Endodermal cell (in vitro differentiated cells): ENCODE measurements at places on chromosomes 3 and 15.
A peak's percentile ranks its signal among the peaks of the same experiment; 100 is the strongest.

DNA sequence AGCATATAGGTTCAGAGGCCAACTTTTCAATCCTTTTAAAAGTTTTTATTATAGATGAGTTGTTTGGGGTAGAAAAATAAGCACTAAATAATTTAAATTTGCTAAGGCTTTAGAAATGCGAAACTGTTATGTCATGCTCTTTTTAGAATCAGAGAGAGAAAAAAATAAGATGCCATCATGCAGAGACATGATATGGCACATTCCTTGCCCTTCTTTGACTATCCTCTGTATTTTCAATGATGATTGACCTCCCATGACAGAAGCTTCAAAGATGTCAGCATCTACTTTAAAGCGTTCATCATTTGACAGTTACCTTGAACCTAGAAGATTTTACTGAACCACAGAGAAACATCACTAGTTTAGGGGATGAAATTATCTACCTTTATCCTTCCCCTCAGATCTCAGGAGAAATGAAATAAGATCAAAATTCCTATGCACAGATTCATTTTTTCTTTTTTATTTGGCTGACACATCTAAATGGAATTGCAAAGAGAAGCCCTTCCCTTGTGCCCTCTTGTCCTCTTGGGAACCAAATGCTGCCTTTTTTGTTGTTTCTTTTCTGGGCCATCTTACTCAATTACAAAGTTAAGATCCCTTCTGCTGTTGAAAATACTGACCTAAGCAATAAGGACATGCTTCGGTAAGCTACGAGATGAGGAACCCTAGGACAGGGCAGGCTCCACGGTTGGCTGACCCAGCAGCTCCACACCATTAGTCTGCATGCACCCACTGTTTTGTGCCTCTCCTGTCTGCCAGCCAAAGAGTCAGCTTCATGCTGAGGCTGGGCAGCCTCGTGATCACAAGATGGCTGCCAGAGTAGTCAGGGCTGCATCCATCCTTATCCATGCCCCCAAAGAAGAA lies 289.7 kb upstream of the TPM1 start:
- DNase-seq: no peak

DNA sequence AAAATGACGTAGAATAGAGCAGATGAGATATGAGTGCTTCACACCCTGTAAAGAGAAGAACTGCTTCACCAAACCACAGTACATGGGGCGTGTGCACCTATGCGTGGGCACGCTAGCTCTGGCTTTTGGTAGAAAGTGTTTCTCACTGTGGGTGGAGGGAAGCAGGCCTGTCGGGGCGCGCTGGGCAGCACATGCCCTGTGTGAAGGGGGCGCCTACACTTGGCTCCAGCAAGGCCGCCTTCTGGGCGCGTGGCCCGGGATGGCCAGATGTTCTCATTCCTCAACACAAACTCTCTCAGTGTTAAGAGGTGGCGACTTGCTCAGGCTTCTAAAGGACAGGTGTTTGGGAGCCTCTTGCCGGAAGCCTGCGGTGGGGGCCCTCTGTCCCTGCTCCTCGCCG lies 90.0 kb downstream of the FBLN2 start:
- no peak for DNase-seq

DNA sequence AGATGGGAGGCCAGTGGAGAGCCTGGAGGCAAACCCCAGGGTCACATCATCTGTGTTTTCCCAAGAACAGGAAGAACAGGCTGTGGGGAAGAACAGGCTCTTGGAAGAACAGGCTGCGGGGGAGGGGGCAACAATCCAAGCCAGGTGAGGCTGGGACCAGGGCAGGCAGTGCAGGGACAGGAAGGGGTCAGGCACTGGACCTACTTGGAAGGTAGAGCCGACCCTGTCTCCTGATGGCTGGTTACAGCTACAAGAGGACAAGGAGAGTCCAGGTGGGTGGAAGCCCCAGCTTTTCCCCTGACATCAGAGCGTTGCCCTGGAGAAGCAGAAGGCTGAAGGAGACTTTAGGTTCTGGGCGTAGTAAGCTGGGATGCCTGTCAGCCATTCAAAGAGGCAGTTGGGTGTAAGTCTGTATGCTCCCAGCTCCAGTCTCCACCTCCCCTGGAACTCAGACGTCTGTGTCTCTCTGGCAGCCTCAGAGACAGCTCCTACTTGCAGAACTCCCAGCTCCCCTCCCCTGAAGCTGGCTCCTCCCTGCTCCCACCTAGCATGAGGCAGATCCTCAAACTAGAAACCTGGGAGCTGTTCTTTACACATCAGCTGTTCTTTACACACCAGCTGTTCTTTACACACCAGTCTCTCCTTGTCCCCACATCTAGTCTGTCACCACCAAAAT lies 130.9 kb downstream of the DNAJB8 start:
- peak; percentile 49 for DNase-seq

GRCh38 chr15:80275961-80276360 lies 23.9 kb upstream of the CTXND1 start:
- DNase-seq: no peak

DNA sequence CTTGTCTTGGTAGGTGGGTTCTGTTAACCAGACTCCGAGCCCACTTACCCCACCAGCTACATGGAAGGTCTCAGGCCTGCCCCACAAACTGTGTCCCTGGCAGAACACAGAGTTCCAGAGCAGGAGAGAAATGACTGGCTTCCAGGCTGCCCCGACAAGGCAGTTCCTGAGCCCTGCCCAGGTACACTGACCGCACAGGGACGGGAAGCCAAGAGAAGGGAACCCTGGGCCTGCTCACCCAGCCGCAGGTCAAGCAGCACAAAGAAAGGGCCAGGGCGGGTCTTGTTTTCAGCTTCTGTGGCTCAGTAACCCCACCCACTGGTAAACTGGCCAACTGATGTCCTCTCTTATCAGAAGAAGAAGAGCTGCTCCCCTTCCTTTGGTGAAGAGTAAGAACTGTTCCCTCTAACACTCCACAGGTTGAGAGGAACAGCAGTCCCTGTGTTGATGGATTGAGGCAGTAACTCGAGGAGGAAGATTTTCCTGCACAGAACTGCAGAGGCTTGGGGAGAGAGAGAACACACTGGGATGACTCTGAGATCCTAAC lies 68.4 kb downstream of the CRTC3 start:
- DNase-seq: peak; percentile 79

- no peak for DNase-seq
Measured at GRCh38 chr3:17466028-17466427, 276.4 kb downstream of the TBC1D5 start.

DNA sequence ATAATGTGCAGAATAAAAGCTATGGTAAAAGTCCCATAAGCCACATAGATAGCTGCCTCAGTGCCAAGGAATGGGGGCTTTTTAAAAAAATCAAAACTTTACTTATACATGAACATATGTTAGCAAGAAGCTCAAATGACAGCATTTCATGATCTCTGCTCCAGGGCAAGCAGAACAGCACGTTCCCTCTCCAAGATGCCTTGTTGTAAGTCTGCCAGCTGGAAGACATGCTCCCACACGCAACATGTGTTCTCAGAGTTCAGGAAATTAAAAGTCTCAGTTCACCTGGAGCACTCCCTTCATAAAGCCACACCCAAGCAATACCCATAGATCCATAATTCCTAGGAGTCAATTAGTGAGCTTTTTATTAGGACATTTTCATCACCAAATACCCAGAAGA lies 52.2 kb downstream of the ABI3BP start:
- DNase-seq: no peak

DNA sequence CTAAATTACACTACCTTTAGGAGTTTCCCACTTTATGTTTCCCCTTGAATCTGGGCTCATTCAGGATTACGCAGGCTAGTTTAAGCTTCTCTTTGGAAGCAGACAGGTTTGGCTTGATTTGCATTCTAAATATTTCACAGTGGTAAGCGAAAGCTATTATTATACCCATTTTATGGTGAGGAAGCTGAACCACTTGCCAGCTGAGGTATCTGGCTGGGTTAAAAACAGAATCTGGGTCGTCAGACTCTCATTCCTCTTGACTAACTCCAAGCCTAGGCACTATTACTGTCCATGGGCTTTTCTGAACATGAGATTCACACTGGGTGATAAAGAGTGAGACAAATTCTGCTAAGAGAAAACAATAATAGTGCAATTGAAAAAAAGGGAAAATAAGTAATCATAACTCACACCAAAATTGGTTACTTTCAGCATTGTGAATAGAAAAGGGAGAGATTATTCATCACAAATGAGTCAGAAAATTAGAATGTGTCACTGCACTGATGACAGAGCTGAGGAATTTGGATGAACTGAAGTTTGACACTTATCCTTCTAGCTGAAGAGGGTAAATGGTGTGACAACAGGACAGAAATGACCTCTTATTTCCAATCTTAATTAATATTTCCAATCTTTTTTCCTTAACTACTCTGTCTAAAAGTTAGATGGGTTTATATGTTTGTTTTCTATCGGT lies 211.3 kb downstream of the TIGIT start:
- DNase-seq: no peak

- no peak for DNase-seq
Measured at GRCh38 chr15:63391669-63392360, 10.2 kb upstream of the CA12 start.

DNA sequence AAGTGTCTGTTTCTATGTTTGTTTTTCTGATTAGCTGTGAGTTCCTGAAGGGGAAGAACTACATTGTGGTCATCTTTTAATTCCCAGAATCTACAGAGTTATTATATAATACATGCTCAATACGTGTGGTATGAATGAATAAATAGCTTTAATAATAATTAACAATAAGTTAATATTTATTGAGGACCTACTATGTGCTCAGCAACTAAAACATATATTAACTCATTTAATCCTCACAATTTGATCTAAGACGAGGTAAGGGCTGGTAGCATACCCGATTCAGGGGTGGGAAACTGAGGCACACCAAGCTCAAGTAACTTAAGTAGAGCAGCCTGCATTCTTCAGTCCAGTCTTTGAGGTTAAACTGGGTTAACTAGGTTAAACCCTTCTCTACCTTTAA lies 553.8 kb downstream of the FOXP1 start:
- no peak for DNase-seq

DNA sequence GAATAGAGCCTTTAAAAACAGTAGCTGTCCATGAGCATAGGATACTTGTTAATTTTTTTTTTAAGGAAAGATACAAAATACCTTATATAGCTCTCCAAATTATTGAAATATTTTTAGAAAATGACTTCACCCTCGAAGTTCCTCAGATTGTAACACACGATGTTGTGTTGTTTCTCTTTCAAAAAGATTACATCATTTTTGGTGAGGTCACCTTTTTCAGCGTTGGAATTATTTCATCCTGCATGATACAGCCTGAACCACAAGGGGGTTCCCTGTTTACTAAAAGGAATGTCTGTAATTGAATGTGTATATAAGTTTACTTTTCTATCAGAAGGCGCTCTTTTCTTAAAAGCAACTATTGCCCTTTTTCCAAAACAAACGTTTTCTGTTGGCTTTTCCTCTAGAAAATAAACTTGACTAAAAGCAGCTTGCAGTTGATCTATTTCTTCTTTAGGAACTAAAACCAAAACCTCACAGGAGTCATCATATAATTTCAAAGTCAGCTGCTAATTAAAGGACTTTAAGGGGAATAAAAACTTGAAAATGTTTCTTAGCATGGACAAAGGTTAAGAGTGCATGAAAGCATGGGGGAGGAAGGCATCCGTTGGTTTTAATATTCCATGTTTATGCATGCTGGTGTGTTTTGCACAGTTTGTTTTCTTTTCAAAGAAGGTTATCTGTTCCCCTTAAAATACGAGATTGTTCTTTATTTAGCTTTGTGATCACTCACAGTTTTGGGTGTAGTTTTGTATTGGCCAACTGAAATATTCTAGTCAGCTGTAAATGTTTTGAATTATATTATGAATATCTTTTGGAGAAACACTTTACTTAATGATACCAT lies 29.4 kb downstream of the LYSMD4 start:
- DNase-seq: no peak

DNA sequence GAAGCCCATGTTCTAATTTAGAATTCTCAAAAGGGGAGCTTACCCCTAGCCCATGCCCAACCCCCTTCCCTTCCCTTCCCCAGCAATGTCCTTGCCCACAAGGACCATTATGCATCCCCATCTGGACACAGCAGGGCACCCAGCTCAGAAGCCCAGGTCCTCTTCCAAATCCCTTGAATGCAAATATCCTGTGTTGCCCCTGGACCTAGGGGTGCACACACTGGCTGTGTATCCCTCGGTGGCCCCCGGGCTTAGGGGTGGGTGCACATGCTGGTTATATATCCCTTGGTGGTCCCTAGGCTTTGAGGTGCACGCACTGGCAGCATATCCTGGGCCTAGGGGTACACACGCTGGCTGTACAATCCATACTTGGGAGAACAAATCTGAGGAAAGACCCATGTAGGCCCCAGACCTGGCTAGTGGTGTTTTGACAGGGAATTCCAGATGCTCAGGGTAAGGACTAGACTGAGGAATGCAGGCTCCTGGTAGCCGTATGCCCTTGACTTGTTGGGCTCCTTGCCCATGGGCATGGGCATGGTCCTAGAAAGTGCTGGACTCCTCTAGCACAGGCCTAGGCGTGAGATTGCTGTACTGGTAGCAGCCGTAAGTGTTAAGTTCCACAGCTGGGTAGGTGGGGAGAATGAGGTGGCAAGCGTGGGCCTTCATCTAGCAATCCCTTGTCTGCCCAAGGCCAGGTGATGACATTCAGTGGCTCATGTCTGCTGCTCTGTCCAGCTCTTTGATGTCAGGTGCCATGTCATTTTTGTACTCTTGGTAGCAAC lies 222.4 kb downstream of the OPA1 start:
- peak; percentile 59 for DNase-seq

GRCh38 chr15:92839696-92840095 lies 60.4 kb upstream of the CHD2 start:
- no peak for DNase-seq

- no peak for DNase-seq
Measured at GRCh38 chr3:7973006-7973405, 528.6 kb upstream of the LMCD1 start.

DNA sequence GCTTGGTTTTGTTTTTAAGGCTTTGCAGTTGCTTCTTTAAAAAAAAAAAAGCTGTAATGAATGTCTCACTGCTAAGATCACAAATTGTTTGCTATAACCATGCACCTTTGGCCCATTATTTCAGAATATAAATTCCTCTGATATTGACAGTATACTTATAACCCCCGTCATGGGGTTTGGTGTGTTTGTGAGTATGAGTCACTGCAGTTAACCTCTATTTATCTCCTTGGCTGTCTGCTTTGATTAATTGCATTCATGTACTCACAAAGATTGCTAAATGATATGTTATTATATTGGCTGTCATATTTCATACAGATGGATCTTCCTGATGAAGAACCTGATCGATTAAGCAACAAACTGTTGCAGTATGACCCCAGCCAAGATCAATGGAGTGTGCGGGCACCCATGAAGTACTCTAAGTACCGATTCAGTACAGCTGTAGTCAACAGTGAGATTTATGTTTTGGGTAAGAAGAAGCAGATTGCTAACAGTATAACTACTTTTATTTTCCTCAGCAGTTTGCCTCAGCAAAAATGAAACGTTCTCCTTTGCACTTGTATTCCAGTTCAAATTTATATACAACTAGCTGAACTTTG lies 14.9 kb downstream of the KBTBD12 start:
- DNase-seq: no peak

- no peak for DNase-seq
Measured at GRCh38 chr15:51619331-51620035, 3.1 kb downstream of the DMXL2 start.

GRCh38 chr15:93459396-93459795 lies 370.4 kb upstream of the RGMA start:
- DNase-seq: no peak
